ENCODE measurements at places on chromosomes 5 and 9.

DNA sequence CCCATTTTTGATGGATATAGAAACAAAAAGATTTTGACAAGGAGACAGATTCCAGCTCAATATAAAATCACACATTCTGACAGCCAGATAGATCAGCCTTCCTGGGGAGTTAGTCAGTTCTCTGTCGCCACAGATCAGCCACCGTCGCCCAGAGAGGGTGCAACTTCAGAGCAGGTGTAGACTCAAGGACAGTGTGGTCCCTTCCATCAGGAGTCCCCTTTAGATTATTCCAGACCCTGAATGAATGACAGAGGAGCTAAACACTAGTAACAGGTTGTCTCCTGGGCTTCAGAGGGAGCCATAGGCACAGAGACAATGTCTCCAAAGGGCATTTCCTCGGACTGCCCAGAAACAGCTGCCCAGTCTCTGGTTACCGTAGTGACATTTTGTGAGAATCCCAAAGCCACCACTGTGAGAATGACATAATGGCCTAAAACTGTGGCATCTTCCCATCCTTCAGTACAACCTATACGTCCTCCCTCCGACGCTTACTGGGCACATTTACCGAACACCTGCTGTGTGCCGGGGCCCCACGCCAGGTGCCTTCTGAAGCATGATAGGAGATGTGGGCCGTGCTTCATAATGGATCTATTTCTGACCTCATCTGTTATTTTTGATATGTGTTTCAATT lies 47.4 kb upstream of the SLC2A8 start:
- no peak for DNase-seq

DNA sequence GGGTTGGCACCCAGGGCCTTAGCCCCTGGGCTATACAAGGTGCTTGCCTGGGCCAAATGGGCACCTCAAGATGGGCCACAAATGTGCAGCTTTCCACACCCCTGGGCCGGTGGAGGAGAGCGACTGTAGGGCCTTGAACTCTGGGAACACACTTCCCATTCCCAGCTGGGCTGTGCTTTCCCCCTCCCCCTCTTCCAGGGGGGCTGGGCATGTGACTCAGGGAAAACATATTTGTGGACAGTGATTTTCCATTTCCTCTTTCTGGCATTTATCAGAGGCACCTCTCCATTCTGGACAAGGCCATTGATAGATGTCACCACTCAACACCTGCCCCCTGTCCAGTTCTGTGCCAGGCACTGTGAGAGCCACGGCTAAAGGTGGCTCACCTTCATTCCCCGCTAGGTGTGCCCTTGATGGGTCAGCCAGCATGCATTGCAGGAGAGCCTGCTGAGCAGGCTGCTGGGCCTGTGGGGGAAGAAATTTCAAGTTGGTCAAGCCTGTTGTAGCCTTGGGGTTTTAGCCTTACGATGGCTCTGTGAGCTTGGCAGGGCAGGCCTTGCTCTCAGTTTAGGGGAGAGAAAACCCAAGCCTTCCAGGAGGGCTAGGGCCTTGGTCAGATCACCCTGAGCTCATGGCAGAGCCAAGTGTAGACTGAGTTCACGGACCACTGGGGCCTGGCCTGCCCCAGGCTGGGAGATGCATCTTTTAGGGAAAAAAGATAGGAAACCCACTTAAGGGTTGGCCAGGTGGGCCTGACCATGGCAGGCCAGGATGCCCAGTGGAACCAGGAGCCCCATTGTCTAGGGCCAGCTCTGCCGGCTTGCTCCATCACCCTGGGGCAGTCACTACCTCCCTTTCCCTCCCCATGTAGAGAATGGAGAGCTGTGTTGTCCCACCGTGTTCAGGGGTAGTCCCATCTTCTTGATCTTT lies 113.9 kb downstream of the DAB2IP start:
- DNase-seq: no peak

DNA sequence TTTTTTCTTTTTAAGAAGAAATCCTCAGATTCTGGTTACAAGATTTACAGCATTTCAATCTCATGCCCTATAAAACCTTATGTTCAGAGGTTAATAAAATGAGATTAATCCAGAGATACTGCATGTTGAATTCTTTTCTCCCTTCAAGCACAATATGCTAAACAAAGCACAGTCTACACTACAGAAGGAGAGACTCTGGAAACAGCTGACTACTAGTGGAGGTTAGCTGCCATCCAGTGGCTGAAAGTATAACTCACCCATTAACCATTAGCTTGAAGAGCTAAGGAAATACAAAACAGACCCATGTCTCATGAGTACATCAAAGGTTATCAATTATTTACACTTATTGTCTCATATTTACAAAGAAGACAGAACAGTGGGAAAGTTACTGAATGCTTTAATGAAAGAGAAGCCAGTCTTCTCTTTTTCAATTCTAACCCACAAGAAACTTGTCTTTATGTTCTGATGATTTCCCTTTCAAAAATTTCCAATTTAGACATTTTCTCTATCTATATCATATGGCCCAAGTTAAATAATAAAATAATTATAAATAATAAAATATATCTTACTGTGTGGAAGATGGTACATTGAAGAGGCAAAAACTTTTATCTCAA lies 12.7 kb upstream of the DNAH5 start:
- no peak for DNase-seq

GRCh38 chr5:158560170-158560569 lies 539.5 kb downstream of the EBF1 start:
- no peak for DNase-seq

- no peak for DNase-seq
Measured at GRCh38 chr9:89137542-89138462, 40.8 kb downstream of the SHC3 start.

GRCh38 chr9:37862530-37862929 lies 41.4 kb downstream of the SLC25A51 start:
- no peak for DNase-seq

DNA sequence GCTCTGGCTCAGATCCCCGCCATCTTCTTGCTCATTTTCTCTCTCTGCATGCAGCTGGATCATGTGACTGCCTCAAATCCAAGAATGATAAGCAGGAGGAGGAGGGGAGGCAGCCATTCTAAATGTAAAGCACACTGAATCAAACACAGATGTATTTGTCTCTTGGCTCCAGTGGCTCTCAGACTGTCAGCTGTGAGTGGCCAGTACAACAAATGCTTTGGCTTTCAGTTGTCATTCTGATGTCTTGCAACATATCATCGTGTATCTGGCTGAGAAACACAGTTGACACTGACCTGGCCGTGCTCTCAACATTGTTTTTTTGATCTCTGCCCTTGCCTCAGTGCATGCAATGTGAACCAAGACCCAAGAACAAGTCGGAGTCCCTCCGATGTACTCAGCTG lies 233.1 kb downstream of the ADAMTSL1 start:
- DNase-seq: no peak

GRCh38 chr5:155342956-155343355 lies 329.4 kb downstream of the KIF4B start:
- no peak for DNase-seq
